Upper lobe of left lung (tissue), 6 donors: ENCODE measurements at places on chromosomes 16 and 17. TPM values are rescaled to one million over a fixed set of nuclear protein-coding genes. Genes with fewer than 3 reads are reported as not detected.
A peak's percentile ranks its signal among the peaks of the same experiment; 100 is the strongest.

GRCh38 chr16:46973996-46974324 is 486 bp upstream of the DNAJA2 start:
- H3K27ac ChIP-seq: peak overlapping the region; percentile 91
- peaks cover 8% of the 10 kb centered on the region for H3K36me3 ChIP-seq
- no peaks in the 10 kb centered on the region for H3K27me3 ChIP-seq
- peaks cover 21% of the 10 kb centered on the region for H3K4me1 ChIP-seq

DNA sequence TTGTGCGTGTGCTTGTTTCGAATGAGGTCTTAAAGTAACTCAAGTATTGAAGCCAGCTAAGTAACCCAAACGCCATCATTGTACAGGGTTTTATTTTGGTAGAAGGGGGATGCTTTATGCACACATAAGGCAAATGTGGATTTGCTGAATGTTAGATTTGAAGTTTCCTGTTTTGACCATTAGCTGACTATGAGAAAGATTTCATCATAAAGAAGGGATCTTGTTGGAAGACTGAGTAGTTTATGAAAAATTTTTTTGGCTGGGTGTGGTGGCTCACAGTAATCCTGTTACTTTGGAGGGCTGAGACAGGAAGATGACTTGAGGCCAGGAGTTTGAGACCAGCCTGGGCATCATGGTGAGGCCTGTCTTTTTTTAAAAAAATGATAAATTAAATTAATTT is 10.0 kb upstream of the ZFP3 start:
- no peaks in the 10 kb centered on the region for H3K27me3 ChIP-seq
- H3K4me1 ChIP-seq: no peaks in the 10 kb centered on the region
- H3K4me3 ChIP-seq: no peak overlapping the region
- DNase-seq: no peak
- H3K27ac ChIP-seq: no peak overlapping the region

- peaks cover 4% of the 10 kb centered on the region for H3K36me3 ChIP-seq
- no peaks in the 10 kb centered on the region for H3K4me1 ChIP-seq
- no peak overlapping the region for H3K4me3 ChIP-seq
- H3K27me3 ChIP-seq: no peaks in the 10 kb centered on the region
- no peak for DNase-seq
- H3K27ac ChIP-seq: no peak overlapping the region
These were observed 90.7 kb upstream of the CLEC18B start for GRCh38 chr16:74511961-74512360.

- DNase-seq: no peak
- no peaks in the 10 kb centered on the region for H3K4me1 ChIP-seq
- no peak overlapping the region for H3K27ac ChIP-seq
- H3K27me3 ChIP-seq: no peaks in the 10 kb centered on the region
- no peaks in the 10 kb centered on the region for H3K36me3 ChIP-seq
These were observed 23.3 kb upstream of the FOXJ1 start for GRCh38 chr17:76164331-76164730.

DNA sequence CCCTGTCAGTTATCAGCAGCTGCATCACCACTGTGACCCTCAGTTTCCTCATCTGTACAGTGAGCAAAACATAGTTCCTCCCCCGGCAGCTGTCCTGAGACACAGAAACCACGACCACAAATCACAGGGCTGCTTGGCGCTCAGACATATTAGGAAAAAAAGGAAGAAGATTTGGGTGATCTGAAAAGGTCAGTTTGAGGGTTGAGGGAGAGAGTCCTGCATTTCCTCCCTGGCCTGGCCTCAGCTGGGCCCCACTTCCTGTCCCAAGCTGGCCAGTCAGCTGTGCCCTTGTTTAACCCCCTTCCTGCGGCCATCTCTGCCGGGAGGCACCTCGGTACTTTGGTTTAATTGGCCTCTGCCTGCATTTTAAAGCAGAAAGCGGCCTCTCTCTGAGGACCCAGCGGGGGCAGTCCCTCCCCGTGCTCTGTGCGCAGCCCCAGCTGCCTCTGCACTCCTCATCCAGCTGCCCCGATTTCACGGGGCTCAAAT is 24.0 kb upstream of the CIBAR2 start:
- peak; percentile 67 for DNase-seq
- no peaks in the 10 kb centered on the region for H3K27me3 ChIP-seq
- H3K4me1 ChIP-seq: peaks cover 40% of the 10 kb centered on the region
- H3K27ac ChIP-seq: peak overlapping the region; percentile 87
- H3K4me3 ChIP-seq: no peak overlapping the region
- H3K36me3 ChIP-seq: no peaks in the 10 kb centered on the region

- H3K36me3 ChIP-seq: no peaks in the 10 kb centered on the region
- peak; percentile 20 for DNase-seq
- H3K27me3 ChIP-seq: no peaks in the 10 kb centered on the region
- H3K4me1 ChIP-seq: no peaks in the 10 kb centered on the region
- H3K27ac ChIP-seq: no peak overlapping the region
- no peak overlapping the region for H3K4me3 ChIP-seq
These were observed 10.0 kb downstream of the CACNA1G start for GRCh38 chr17:50570528-50570927.

DNA sequence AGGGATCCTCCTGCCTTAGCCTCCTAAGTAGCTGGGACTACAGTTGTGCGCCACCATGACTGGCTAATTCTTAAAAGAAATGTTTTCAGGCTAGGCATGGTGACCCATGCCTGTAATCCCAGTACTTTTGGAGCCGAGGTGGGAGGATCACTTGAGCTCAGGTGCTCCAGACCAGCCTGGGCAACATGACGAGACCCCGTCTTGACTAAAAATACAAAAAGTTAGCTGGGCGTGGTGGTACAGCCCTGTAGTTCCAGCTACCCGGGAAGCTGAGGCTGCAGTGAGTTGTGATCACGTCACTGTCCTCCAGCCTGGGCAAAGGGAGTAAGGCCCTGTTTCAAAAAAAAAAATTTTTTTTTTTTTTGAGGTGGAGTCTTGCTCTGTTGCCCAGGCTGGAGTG is 173.1 kb downstream of the SEC14L1 start:
- H3K4me1 ChIP-seq: peaks cover 16% of the 10 kb centered on the region
- H3K4me3 ChIP-seq: no peak overlapping the region
- H3K27me3 ChIP-seq: no peaks in the 10 kb centered on the region
- no peak for DNase-seq
- H3K27ac ChIP-seq: no peak overlapping the region

GRCh38 chr16:85645021-85645589 is 32.0 kb downstream of the GSE1 start:
- peaks cover 43% of the 10 kb centered on the region for H3K36me3 ChIP-seq
- H3K4me1 ChIP-seq: peaks cover 18% of the 10 kb centered on the region
- H3K27ac ChIP-seq: no peak overlapping the region
- DNase-seq: no peak
- no peaks in the 10 kb centered on the region for H3K27me3 ChIP-seq

DNA sequence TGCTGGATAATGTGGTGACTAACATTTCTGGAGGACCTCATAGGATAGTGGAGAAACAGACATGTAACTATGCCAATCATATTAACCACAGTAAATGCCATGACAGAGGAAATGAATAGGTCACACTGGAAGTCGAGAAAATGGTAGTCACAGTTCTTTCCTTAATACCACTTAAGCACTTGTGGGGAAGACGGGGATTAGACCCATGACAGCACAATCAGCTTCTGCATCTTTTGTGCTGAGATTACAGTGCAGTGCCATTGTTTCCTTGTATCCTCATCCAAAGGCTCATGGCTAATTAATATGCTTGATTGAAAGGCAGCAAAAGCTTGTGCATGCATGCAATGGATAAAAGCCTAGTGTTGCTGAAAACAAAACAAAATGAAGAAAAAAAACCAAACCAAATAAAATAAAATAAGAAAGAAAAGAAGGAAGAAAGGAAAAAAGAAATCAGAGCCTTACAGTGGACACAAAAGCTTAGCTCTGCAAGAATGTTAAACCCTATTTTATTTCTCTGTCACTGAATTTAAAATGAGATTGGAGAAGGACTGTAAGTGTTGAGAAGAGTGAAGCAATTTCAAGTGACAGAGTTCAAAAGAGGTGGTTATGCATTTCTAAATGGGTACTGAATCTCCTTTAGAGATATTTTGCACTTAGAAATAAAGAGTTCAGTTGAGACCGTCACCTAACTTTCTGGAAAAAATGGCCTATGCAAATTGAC is 1011.9 kb downstream of the CDH8 start:
- no peaks in the 10 kb centered on the region for H3K27me3 ChIP-seq
- no peak overlapping the region for H3K4me3 ChIP-seq
- DNase-seq: no peak
- H3K27ac ChIP-seq: no peak overlapping the region

GRCh38 chr17:29565643-29566472 is 979 bp downstream of the ABHD15 start:
- peak; percentile 56 for DNase-seq
- H3K27ac ChIP-seq: peak overlapping the region; percentile 89
- peaks cover 5% of the 10 kb centered on the region for H3K36me3 ChIP-seq
- H3K27me3 ChIP-seq: no peaks in the 10 kb centered on the region

GRCh38 chr17:21194226-21194625 is 19.7 kb downstream of the TMEM11 start:
- H3K36me3 ChIP-seq: peaks cover 12% of the 10 kb centered on the region
- no peaks in the 10 kb centered on the region for H3K27me3 ChIP-seq
- H3K4me1 ChIP-seq: peaks cover 12% of the 10 kb centered on the region
- no peak for DNase-seq
- H3K27ac ChIP-seq: peak overlapping the region; percentile 17

DNA sequence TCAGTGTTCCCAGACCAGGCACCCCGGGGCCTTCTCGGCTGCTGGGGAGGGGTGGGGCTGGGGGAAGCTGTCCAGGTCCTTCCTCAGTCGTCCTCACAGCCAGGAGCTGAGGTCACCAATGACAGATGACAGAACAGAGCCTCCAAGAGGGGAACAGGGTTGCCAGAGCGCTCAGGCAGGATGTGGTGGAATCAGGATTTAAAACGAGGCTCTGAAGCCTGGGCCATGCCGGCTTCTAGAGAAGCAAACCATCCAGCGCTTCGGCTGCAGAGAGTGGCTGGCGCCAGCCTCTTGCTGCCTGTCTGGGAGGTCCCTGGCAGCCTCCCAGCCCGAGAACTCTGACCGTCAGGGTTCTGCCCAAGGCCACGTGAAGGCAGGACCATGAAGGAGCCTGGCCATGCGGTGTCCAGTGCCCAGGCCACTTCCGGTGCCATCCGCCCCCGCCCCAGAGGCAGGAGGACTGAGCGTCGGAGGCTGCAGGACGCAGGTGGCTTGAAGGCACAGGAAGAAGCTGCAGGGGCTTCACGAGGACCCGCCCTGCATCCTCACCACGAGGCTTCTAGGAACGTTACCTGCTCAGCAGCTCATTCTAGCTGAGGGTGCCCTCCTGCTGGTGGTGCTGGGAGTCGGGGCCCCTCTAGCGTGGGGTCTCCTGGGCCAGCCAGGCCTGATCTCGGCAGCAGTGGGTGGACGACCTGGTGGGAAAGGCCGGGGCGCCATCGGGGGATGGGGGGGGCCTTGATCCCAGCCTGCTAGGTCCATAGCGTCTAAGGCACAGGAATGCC is 78.5 kb downstream of the KLHDC4 start:
- H3K36me3 ChIP-seq: no peaks in the 10 kb centered on the region
- no peak overlapping the region for H3K4me3 ChIP-seq
- DNase-seq: peak; percentile 70
- no peaks in the 10 kb centered on the region for H3K4me1 ChIP-seq

GRCh38 chr17:43808076-43808475 is 24.9 kb downstream of the MPP3 start:
- no peaks in the 10 kb centered on the region for H3K4me1 ChIP-seq
- H3K27me3 ChIP-seq: no peaks in the 10 kb centered on the region
- no peak overlapping the region for H3K4me3 ChIP-seq
- no peak overlapping the region for H3K27ac ChIP-seq
- no peak for DNase-seq

DNA sequence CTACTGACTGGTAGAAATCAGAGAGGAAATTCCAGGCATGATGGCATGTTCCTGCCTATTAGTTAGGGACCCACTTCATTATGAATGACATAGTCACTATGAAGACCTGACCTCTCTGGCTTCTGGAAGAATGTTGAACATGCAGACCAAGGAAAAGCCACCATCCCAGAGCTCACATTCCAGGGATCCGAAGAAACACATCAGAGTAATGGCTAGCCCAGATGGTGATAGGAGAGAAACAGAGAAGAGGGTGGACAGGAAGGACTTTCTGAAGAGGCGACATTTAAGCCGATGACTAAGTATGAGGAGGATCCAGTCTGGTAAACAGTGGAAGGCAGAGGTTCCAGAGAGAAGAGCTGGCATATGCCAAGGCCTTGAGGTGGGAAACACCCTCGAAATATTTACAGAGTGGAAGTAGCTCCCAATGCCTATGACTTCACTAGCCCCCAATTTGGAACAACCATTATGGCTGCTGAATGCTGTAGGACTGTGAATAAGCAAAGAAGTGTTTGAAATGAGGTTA is 216.2 kb downstream of the RBFOX1 start:
- no peaks in the 10 kb centered on the region for H3K27me3 ChIP-seq
- no peak overlapping the region for H3K4me3 ChIP-seq

The ARHGAP27 gene
- total RNA-seq: 72.1 TPM

The ORC6 gene
- 1.8 TPM for total RNA-seq

The TNFSF12 gene
- 91.8 TPM for total RNA-seq

The ASIC2 gene
- total RNA-seq: not detected

The CSH2 gene
- total RNA-seq: not detected

The TMC6 gene
- total RNA-seq: 195 TPM
